Hepatic stellate cell (primary cell): ENCODE measurements at places on chromosomes 12 and 14.

GRCh38 chr14:68145036-68145435 lies 325.5 kb downstream of the RAD51B start:
- DNase-seq: no peak

GRCh38 chr12:129534966-129535750 lies 368.7 kb downstream of the TMEM132D start:
- no peak for DNase-seq

GRCh38 chr12:52439845-52440244 lies 5.7 kb upstream of the KRT75 start:
- no peak for DNase-seq

GRCh38 chr12:112945515-112945914 lies 7.2 kb downstream of the OAS3 start:
- DNase-seq: no peak

DNA sequence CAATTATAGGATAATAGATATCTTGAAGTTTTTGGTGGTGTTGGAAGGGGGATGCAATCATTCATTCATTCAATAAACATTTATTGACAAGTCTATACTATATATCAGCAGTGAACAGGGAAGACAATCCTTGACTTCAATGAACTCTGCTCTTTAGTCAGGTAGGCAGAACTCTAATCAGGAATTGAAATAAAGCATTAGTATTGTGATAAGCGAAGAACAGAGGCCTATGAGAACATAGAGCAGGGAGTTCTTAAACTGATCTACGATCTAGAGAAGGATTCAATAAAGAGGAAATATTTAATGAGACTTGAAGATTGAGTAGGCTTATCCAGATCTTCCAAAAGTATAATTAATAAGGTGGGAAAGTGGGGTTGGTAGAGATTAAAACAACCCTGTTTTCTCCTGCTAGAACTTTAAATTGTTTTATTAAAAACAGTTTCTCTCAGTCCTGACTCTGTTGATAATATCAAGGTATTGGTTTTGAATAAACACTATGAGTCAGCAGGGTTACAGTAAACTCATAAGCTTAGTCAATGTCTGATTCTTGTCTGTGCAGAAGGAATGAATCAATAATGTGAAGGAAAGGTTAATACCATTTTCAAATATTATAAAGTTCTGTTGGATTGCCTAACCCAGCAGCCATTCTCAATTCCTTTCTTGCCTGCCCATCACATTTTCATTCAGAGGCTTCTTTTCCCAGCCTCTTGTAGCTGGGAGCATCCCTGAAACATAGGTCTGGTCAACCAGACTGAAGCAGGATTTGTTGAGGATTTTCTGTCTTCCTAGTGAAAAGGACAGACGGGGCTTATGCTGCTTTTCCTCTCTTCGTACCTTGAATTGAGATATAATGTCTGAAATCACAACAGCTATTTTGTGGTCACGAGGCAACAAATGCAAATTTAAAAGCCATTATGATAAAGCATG lies 38.9 kb upstream of the KTN1 start:
- no peak for DNase-seq

DNA sequence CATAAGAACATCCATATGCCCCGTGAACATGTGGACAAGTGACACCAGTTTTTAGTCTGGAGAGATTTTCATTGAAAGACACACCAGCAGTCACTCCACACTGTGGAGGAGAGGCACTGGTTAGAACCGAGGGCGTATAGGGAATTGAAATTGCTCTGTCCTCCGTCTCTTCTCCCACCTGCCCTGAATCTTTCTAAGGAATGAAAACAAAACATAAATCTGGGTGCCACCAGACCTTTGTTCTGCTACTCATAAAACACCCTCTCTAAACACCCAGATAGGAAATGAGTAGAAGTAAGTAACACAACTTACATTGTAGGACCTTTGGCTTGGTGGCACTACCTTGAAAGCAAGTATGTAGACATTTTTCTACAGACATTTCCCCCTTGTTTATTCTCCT lies 37.1 kb upstream of the STON2 start:
- DNase-seq: no peak

GRCh38 chr12:40168001-40168400 lies 56.8 kb upstream of the LRRK2 start:
- no peak for DNase-seq

DNA sequence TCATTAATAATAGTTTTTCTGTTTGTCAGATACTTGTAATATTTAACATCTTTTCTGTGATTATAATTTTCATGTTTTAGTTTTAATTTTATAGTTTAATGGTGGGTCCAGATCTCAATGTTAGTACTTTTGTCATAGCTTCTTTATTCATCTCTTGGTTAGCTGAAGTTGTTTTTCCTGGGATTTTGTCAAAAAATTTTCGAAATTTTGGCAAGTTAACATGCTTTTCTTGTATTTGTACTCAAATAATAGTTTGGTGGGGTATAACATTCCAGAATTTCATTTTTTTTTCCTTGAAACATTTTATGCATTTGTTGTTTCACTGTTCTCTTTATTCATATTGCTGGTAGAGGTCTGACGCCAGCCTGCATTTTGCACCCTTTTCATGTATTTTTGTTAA lies 45.5 kb downstream of the KTN1 start:
- DNase-seq: no peak

- DNase-seq: peak; percentile 66
Observed at GRCh38 chr12:54220092-54220557, 31.3 kb upstream of the SMUG1 start.

DNA sequence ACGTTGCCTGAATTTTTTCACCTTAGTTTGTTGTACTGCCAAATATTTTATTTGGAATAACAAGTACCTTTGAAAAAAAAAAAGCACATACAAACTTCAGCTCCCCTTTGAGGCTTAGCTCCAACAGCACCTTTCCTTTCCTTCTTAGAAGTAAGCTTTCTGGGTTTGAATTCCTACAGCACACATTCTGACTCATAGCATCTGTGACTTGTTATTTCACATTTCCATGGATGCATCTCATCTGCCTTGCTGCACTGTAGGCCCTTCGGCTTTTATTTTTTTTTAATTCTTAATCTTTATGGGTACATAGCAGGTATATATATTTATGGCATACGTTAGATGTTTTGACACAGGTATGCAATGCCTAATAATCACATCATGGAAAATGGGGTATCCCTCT lies 7.2 kb downstream of the LGALS3 start:
- peak; percentile 50 for DNase-seq

GRCh38 chr12:13156277-13156676 lies 40.2 kb upstream of the EMP1 start:
- DNase-seq: no peak

- DNase-seq: no peak
Observed at GRCh38 chr12:101743724-101744472, 4.6 kb upstream of the SYCP3 start.

DNA sequence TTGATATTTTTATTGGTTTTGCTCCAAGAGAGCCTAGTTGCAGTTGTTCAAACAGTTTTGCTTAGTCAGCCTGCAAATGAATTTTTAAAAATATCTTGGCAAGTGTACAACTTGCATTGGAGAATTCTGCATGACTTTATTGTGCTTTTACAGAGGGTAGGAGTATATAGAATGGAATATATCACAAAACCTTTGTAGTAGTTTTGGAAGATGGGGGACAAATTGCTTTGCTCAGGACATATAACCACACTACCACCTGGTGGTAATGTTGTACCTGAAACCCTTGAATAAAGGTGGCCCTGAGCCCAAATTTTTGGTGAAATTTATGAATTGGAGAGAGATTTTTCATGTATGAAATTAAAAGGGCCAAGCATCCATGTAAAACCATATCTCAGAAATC lies 645.2 kb downstream of the MED13L start:
- DNase-seq: no peak

DNA sequence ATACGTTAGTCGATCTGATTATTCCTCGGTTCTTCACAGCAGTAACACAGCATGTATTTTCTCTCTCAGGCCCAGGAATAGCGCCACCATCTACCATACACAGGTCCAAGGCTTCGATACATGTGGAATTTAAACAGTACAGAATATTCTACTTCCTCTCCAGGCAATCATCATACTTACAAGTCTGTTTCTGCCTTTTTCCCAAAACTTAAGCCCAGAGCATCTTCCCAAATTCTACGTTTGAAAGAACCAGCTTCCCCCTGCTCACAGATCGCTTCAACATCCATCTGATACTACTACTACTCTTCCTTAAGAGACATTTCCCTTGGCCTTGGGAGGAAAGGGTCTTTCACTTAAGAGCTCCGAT lies 626 bp downstream of the TXNDC16 start:
- no peak for DNase-seq

- DNase-seq: no peak
Observed at GRCh38 chr14:76115010-76115422, 36.7 kb upstream of the GPATCH2L start.

- no peak for DNase-seq
Observed at GRCh38 chr12:111573476-111573875, 25.6 kb downstream of the ATXN2 start.

GRCh38 chr14:71591231-71591630 lies 341.0 kb upstream of the RGS6 start:
- DNase-seq: no peak

- no peak for DNase-seq
Observed at GRCh38 chr12:22658214-22658613, 33.2 kb downstream of the ETNK1 start.

DNA sequence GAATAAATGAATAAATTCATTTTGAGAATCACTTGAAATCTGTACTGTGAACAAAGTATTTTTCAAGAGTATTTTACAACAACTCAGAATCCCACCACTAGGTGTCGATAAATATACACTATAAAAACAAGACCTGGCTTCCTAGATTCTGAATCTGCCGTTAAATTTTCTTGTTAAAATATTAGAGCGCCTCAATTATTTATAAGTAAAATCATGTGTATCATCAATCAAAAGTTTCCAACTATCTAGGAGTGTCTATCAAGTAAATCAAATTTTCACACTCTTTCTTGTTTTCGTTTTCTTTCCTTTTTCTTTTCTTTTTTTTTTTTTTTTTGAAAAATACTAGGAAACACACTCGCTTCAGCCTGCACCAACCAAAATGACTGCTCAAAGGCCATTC lies 179.2 kb upstream of the DCN start:
- DNase-seq: no peak

DNA sequence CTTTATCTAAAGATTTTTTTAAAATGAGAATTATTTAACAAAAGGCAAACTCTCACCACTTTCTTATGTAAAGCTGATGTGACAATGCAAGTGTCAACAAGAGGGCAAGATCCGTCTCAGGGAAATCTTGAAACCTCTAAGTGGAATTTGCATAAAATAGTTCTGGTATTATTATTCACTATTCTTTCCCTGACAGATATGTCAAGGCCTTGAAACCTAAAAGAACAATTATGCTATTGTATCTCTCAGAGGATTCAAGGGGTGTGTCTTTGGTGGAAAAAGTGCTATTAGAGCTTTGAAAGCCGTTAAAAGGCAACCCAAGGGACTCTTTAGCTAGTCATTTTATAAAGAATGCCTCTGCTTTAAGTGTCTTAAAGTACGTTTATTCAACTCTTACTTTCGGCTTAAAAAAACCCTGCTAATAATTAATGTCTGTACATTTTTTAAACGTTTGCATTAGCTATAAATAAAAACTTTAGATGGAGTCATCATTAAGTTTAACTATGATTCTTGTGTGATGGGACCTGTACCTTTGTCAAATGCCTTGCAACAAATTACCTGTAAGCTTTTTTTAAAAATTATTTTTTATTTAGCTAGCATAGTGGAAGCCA lies 585.5 kb downstream of the VRK1 start:
- no peak for DNase-seq

- DNase-seq: no peak
Observed at GRCh38 chr14:91225025-91225424, 19.5 kb downstream of the GPR68 start.

DNA sequence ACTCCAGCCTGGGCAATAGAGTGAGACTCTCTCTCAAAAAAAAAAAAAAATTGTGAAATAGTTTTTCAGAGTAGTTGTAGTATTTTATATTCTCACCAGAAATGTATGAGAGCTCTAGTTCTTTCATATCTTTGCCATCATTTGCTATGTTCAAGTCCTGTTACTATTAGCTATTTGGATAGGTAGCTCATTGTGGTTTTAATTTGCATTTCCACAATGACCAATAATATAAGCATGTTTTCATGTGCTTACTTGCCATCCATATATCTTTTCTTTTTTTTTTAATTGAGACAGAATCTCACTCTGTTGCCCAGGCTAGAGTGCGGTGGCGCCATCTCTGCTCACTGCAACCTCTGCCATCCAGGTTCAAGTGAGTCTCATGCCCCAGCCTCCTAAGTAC lies 8.4 kb upstream of the RIPK3 start:
- DNase-seq: no peak

DNA sequence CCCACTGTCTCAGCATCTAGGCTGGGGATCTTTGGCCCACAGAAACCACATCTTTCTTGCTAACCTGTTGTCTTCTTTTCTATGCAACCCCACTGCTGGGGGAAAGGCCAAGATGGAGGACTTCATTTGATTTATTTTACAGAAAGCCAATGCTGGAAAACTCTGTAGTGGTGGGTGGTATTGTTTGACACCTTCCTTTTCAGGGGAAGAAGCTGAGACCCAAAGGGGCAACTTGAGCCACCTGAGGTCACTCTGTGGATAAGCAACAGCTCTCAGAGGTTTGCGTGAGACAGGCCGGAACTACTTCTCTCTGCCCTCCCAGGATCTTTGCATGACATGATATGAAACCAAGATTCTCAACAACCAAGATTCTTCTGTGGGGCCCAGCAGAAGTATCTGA lies 645.2 kb downstream of the VRK1 start:
- no peak for DNase-seq

DNA sequence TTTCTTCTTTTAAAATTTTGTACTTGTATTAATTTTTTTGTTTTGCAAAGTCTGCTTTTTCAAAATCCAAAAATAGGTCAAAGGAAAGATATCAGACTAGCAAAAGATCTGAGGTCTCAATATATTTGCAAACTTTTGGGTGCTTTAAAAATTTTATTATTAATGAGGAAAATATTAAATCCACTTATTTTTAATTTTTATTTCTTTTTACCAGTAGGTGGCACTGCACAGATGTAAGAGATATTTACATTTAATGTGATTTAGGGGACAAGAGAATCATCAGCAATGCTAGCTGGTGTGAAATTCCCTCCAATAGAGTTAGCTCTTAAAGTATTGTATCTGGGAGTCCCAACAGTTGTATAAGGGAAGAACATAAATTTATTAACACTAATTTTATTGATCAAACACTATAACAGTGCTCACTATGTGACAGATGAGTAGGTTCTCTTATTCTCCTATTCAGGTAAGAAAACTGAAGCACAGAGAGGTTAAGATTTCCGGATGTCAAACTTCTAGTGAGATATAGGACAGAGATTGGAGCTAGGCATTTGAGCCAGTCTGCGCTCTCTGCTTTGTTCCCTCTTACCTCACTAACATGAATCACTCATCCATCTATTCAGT lies 30.5 kb downstream of the ALX1 start:
- no peak for DNase-seq

GRCh38 chr12:6722863-6723262 lies 983 bp upstream of the COPS7A start:
- DNase-seq: no peak

- DNase-seq: no peak
Observed at GRCh38 chr12:31687101-31687527, 27.6 kb downstream of the ETFBKMT start.

- no peak for DNase-seq
Observed at GRCh38 chr12:19139615-19140194, 10.2 kb downstream of the PLEKHA5 start.
